ENCODE measurements at places on chromosomes 4 and X.

DNA sequence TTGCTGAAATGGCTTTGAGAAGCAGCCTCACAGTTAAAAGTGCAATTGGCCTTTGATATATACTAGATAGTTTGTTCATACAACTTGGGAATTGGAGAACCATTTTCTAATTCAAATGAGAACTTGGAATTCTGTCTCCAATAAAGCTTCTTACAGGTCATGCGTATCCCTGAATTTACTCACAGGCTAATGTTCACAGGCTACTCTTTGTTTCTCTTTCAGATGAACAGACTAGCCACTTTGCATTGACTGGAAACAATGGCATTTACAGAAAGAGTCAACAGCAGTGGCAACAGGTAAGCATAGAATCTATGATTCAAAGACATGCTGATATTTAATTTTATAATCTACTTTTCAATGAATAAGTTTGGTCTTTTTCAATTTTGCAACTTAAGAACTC lies 13.5 kb downstream of the AFF1 start:
- no peak for DNase-seq

DNA sequence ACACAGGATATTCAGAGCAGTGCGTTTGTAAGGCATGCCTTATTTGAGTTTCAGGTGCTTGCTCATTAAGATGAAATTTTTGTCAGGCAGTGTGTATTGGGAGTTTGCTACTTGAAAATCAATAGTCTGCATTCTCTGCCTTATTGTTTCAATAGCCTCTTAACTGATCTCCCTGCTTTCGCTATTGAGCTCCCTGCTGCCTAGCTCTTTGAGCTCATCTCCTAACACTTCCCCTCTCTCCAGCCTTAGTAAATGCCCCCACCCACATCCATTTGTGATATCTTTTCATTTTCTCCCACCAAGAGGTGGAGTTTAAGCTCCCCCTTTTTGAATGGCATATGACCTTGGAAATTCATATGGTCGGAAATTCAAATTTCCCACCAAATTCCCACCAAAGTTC lies 256.6 kb downstream of the IL1RAPL1 start:
- DNase-seq, result no peak

DNA sequence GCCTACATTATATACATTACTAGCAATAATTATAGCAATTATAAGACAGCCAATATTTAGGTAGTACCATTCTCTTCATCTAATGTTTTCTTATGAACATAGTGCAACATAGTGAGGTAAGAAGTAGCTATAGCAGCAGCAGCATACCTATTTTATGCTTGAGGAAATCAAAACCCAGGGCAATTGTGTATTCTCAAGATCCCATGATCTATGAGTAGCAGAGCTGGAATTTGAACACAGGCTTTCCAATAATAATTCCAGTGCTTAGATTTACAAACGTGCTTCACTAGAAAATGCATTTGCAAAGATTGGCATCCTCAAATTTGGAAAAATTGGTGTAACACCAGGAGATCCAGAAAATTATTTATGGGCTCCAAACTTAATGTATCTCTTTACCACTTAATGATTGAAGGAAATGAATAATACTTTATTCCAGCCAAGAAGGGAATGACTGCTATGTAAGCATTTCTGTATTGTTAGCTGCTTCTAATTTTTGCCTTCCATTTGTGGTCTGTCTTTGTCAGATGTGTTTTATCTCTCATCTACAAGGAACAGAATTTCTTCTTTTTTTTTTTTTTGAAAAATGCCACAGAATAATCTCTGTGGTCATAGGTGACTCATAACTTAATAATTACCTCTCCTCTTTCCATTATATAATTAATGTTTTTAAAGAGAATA lies 451.1 kb downstream of the ARAP2 start:
- no peak for DNase-seq

GRCh38 chrX:6052111-6052745 lies 176.4 kb downstream of the NLGN4X start:
- no peak for DNase-seq

GRCh38 chr4:52982255-52982945 lies 120.3 kb downstream of the RASL11B start:
- no peak for DNase-seq

DNA sequence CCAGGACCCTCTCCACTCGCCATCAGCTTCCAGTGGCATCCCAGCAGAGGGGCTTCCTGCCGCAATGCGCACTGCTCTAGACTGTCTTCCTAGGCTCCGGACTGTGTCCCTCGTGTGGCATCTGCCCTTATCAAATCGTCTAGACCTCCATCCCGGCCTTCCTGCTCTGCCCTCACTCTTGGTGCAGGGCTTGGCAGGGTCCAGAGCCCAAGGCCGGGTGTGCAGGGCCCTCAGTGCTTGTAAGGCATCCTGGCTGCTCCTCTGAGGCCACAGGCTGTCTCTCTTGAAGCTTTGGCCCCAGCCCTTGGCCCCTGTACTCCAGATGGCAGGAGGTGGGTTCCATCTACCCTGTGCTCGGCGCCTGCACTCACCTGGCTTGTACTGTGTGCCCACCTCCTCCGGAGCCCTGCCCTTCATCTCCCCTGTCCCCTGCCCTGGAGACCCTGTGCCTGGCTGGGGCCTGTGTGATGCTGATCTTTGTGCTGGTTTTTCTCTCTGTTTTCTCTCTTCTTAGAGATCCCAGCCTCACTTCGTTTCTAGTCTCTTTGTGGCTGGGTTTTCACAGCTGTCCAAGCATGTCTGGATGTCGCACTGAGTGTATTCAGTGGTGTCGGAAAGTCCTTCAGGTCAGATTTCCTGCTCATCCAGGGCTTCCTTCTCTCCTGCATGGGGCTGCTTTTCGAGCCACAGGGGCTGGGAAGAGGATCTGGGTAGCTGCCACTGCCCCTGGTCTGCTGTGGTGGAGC lies 3.7 kb upstream of the TREX2 start:
- DNase-seq, result no peak

- DNase-seq, result no peak
Measured at GRCh38 chr4:145815626-145816025, 123.0 kb downstream of the ZNF827 start.

DNA sequence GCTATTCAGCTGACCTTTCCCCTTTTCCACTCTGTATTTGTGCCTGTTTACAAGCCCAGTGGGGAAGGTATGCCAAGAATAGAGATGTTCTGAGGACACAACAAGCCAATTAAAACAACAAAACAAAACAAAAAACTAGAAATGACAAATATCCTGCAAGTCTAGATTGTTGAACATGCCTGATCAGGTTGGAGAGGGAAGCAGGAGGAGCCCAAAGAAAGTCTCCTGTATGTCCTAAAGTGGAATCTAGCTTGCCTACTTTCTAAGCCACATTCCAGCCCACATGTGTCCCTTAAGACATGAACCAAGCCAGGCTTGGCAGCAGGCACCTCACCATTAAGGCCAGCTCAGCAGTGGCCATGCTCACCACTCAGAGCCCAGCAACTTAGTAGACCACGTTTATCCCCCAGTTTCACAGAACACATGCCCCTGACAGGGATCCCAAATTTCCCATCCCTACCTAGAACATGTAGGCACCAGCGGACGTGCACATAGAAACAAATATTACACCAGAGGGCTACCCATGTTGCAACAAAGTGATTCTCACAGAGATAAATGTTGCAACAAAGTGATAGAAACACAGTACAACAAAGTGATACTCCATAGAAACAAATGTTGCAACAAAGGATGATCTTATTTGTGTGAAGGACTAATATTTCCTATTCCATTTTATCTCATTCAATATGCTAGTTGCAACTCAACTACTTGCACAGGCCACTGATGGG lies 48.3 kb downstream of the CD99L2 start:
- no peak for DNase-seq

Measured in activated CD8-positive, alpha-beta memory T cell treated with anti-CD3 and anti-CD28 coated beads for 1 hour (primary cell).